ENCODE measurements at places on chromosomes 7 and 10.
A peak's percentile ranks its signal among the peaks of the same experiment; 100 is the strongest.

DNA sequence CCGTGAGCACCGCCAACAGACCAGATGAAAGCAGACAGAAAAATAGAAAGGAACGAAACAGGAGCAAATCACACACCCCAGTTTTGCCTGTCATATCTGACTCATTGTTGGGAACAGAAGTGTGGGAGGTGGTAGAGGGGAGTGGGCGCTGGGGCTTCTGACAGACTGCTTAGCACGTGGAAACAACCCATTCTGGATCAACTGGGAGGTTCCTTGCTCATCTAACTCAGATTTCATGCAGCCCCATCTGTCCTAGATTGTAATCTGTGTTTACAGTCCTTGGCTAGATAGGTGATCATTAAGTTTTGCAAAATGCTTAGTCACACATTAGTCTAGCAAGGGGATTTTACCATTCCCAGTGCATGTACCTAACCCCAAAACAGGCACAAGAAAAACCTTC is 154.1 kb downstream of the NRP1 start:
- no peak for ATAC-seq

GRCh38 chr10:72588266-72588665 is 37.6 kb downstream of the MICU1 start:
- ATAC-seq: no peak

DNA sequence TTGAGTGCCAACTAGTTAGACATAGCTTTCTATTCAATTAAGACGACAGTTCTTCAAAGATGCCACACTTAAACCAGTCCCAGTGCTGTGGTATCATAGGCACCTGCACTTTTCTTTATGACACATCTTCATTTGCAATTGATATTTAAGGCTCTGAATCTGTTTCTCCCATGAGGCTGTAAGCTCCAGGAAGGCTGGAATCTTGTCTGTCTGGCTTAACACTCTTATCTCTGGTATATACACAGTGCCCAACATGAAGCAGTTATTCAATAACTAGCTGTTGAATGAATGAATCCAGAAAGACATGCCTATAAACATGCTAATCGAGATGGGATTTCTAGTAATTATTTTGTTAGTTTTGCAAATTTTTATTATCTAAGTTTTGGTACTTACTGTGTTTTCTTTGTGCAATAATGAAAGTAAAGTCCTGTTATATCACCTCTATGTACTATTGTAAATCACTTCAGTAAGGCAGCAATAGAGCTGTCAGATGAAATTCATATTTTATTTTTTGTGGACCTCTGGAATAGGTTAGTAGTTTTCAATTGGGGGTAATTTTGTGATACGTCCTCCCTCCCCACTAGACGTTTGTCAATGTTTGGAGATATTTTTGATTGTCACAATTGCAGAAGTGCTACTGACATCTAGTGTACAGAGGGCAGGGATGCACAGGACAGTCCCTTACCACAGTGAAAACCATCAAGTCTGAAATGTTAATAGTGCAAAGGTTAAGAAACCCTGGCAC is 51.3 kb upstream of the STEAP4 start:
- ATAC-seq: peak; percentile 55

GRCh38 chr7:141686670-141687069 is 15.3 kb downstream of the DENND11 start:
- ATAC-seq: no peak

DNA sequence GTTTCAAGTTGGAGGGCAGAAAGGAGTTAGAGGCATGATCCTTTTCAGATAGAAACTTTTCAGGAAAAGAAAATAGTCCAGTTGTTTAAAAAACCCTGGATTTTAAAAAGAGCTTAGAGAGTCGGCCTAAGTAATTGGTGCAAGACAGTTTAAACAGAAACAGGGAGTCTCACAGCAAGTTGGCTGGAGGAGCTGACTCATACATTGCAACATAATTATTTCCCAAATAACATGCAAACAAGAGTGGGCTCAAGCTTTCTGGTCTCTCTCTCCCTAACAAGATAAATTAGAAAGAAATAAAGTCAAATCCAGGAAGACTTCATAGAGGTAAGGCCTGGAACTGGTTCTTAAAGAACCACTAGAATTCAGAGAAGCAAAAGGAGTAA is 100.3 kb upstream of the AGBL3 start:
- ATAC-seq: no peak

GRCh38 chr7:116598861-116599260 is 73.1 kb upstream of the MET start:
- no peak for ATAC-seq

DNA sequence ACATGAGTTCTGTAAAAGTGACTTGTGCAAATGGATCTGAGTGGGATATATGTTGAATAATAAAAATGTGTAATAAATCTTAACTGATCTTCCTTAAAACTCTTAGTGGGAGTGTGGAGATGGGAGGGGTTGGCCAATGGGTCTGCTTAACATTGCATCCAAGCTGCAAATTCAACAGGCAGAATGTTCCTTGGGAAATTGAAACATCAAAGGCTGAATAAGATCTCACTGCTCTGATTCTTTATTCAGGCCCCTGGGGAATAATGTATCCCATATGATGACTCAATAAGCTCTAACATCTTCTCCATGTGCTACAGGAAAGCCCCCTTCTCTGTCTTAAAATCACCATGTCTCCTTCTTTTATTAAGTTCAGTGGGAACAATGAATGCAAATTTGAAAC is 373.2 kb upstream of the PODXL start:
- no peak for ATAC-seq

DNA sequence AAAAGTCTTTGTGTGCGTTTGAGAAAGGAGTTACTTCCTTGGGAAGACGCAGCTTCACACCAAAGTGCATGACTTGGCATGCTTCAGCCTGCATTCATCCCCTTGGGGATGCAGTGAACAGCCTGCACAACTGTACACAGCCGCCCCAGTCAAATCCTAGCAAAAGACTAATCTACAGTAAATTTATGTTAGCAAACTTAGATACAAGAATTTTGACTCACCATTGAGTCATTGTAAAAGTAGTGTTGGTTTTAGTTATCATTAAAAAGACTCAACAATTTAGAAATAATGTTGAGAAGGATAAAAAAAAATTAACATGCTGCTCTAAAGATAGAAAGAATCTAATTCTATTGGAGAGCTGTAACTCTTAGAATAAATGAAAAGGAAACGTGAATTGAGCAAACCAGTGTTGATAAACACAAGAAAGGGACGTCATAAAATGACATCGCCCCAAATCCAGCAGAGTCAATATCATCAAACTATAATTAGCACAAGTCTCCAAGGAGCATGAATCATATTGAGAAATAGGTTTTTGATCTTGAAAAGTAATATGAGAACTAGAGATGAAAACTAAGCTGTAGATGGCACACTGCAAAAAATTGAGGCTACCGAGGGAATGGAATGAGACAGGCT is 11.9 kb upstream of the OPTN start:
- no peak for ATAC-seq

- ATAC-seq: no peak
These were observed 24.5 kb downstream of the TMEM209 start for GRCh38 chr7:130180571-130181262.

GRCh38 chr10:69558559-69558958 is 14.7 kb downstream of the NEUROG3 start:
- ATAC-seq: peak; percentile 32

DNA sequence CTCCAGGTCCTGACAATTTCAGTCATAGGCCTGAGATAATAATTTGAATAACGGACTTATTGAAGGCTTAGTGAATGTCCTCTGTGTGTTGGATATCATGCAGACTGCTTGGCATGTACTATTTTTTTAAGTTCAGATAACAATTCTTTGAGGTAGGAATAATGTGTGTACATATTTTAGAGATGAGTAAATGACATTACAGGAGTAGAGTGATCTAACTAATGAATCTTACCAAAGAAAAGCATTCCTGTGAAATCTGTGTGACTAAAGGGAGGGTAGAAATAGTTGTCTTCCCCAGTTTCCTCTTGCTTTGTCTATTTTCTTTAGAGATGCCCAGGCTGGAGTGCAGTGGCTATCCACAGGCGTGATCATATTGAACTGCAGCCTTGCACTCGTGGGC is 391.8 kb upstream of the ETV1 start:
- ATAC-seq: no peak

GRCh38 chr7:71424166-71425035 is 292.5 kb downstream of the GALNT17 start:
- ATAC-seq: no peak

GRCh38 chr7:110801502-110801901 is 289.4 kb upstream of the LRRN3 start:
- ATAC-seq: peak; percentile 54

DNA sequence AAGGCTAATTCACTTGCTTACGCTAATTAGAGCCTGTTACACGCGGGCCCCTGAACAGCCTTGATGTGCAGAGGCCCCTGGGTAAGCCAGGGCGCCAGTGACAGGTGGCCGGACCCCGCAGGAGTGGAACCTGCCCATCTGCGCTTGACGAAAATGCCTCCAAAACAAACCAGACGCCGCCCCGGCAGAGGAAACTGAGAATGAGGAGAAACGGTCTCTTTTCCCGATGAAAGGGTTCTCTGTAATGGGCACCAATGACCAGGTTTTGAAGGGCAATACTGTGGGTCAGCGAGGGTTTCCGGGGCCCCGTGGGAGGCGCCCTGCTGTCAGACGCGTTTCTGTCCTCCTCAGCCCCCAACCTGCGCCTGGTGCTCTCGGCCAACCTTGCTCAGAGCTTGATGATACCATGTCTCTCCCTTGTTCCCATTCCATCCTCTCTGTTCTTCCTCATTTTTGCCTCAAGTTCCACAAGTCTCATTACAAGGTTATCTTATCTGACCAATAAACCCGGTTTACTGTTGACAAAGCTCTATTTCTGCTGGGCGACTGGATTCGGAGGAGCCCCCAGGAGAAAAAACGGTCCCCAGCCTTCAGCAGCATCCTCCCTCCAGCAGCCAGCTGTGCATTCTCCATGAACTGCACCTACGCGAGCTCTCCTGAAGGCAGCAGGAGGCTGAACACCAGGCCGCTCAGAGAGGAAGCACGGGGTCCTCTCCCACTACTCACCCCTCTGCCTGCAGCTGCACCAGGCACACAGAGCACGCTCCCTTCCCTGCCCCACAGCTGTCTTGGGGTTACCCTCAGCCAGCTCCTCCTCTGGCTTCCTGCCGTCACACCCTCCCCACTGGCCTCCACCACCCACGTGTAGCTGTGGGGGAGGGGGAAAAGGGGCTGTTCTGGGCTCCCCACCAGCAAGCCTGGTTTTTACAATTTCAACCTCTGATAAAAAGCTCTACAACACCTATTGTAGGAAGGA is 202.0 kb downstream of the MAD1L1 start:
- peak; percentile 67 for ATAC-seq

- no peak for ATAC-seq
These were observed 109.6 kb upstream of the SEM1 start for GRCh38 chr7:96819111-96819700.

DNA sequence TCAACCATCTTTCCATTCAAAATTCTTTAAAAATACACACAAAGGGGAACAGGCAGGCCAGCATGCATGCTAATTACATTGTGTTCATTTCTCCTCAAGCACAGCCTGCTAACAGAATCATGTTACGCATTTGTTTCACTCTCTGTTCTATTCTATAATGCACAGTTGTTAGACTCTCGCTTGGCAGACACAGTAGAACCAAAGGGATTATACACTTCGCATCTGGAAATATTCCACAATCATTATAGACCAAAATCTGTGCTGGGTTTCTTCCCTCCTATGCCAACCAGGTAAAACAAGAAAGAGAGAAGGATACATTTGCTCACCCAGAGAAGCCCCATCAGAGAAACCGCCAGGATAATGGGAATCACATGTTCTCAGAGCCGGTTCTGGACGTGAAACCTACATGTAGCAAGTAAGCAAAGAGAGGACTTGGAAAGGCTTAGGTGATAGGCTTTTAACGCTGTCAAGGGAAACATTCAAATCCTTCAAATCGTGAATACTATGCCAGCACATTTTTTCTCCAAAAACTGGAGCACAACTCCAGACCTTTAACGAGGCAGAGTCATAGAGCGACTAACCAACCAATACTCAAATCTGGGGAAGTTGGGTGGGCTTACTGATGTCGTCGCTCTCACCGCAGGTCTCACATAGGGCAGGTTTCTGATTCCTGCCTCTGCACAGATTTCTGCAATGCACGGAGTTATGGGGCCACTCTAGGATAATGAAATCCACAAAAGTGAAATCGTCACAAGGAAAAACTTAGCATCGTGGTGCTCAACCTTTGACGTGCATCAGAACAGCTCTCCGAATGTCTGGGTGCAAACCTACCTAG is 380.5 kb upstream of the AUTS2 start:
- no peak for ATAC-seq

DNA sequence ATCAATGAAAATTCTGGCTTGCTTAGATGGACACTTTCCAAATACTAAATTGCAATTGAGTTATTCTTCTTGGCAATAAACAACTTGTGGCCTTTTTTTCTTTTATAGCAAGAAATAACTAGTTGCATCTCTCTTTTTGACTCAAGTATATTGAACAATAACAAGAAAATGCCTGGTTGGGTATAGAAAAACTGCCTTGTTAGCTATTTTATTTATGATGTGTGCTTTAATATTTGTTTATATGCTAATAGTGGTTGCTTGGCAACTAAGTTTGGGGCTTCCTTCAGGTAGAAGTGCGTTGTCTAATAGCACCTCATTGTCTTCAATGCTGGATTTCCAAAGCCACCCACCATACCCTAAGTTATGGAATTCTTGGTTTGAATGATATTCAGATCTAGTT is 30.1 kb upstream of the PPP1R3C start:
- no peak for ATAC-seq

DNA sequence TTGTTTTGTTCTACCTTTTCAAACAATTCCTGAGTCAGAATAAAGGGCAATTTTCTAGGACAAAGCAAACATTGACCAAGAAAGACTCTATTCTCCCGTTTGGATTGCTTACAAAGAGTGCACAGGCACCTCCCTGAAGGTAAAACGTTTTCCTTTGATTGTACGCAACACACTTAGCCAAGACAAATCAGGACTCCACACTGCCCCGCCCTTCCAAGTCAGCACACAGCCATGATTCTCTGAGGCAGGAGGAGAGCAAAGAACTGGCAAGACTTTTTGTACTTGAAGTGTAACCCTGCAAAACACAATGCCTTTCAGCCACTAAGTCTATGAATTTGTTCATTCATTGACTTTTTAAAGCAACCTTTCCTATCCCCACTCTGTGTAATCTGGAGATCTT is 85.0 kb upstream of the FAM180A start:
- no peak for ATAC-seq

DNA sequence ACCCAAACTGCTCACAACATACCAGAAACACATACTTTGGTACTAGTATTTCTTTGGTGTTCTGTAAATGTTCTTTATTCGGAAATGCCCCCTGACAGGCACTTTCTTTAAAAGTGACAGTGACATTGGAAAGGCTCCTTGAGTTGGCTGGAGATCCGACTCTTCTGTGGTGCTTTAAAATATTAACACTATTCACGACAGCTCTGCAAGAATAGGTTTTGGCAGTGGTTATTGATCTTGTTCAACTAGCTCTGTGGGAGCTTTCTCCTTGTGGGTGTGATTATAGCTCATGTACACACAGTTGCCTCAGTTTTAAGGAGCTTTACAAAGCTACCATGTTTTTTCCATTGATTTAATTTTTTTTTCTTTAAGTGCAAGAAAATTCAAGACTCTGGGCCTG is 30.3 kb upstream of the SLC39A12 start:
- no peak for ATAC-seq
